Nucleus accumbens (tissue), 56 donors: ENCODE measurements at places on chromosomes 4 and X.

GRCh38 chr4:145511913-145512522 lies 30.4 kb downstream of the SMAD1 start:
- DNase-seq: no peak

GRCh38 chr4:184810720-184811119 lies 15.0 kb downstream of the ACSL1 start:
- no peak for DNase-seq

GRCh38 chr4:99219072-99219471 lies at the start of gene ADH6:
TSS of gene ADH6 (minus strand) at chr4:99219246. CDS start at chr4:99219152, 94 bp downstream.
- no peak for DNase-seq

- no peak for DNase-seq
Observed at GRCh38 chrX:13048280-13048679, 3.9 kb upstream of the FAM9C start.

- DNase-seq: no peak
Observed at GRCh38 chr4:111127841-111128240, 505.0 kb upstream of the PITX2 start.

- DNase-seq: no peak
Observed at GRCh38 chrX:78643874-78644273, 15.3 kb downstream of the RTL3 start.

- DNase-seq: no peak
Observed at GRCh38 chr4:22744478-22745062, 51.8 kb downstream of the GBA3 start.

- DNase-seq: no peak
Observed at GRCh38 chr4:181566490-181566889, 676.7 kb upstream of the TENM3 start.

DNA sequence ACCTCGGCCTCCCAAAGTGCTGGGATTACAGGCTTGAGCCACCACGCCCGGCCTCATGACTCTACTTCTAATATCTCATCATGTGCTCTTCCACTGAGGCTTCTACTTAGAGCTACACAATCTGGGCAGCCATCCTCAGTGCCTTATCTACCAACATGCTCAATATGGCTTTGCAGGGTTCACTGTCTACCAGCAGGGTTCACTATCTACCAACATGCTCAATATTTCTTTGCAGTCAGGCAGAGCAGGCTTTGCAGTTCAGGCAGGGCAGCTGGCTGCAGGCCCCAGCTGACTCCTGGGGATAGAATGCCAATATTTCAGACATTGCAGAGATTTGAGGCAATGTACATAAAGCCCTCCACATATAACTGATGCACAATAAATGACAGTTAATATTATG lies 47.5 kb downstream of the PKD2 start:
- no peak for DNase-seq

DNA sequence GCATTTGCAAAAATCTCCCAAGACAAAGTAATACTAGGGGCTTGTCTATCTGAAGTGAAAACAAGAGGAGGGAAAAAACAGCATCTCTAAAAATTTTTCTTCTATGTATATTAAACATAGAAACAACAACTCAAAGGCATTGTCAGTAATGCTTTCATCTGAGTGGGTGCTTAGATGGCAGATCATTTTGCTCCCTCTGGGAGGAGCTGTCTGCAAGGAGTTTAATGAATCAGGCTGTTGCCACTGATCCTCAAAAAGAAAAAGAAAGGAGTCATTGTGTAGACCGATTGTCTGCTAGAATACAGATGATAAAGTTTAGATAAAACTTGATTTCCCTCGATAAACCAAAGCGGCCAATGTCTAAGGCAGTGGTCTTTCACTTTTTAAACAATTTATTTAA lies 49.7 kb upstream of the KLHL8 start:
- DNase-seq: peak; percentile 4

DNA sequence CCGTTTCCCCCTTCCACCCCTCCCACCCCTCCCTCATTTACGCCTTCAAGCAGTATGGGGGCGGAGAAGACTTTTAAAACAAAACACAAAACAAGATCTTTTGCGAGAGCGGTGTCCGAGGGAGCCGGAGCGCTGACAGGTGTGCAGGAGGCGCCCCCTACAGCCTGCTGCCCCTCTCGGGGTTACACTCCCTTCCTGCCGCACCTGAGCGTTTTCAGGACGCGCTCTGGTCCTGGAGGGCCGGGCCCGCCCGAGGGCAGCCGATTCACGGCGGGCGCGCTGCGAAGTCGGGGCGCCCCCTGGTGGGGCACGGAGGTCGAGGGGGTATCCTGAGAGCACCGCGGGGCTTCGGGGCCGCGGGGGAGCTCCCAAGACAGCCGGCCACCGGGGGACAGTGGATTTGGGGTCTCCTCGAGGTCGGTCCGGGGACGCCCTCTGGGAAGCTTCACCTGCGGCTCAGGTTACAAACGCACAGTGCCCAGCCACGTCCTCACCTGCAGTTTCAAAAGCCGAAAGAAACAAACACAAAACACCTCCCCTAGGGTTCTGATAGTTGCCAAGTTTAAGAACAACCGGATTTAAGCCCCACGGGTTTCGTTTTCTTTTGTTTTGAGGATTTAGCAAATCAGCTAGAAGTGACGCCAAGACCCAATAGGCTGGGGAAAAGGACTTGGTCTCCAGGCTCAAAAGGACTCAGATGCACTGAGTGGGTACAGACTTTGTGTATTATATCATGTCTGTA lies 8.0 kb upstream of the NEUROG2 start:
- DNase-seq: no peak

DNA sequence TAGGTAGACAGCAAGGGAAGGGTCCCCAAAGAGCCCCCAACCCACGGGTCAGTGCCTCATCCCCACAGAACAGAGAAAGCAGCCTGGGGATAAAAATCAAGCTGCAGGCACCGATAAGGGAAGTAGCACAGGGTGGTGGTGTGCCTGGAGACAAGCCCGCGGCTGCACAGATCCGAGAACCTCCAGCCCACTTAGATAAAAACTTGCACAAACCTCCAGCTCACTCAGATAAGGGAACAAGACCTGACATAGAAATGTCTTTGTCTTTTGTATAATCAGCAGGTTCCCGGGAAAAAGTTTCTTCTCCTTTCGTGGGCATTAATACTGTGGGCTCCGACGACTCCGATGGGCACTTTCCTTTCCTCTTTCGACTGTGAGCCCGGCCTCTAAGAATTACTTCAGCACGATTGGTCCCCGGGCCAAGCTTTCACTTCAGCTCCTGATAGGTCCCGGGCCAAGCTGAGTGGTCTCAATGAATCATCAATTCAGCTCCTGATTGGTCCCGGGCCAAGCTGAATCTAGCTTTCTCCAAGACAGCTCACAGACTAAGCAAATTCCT lies 32.4 kb downstream of the PRDX4 start:
- no peak for DNase-seq

GRCh38 chrX:111375747-111376146 lies 36.2 kb downstream of the DCX start:
- DNase-seq: no peak

DNA sequence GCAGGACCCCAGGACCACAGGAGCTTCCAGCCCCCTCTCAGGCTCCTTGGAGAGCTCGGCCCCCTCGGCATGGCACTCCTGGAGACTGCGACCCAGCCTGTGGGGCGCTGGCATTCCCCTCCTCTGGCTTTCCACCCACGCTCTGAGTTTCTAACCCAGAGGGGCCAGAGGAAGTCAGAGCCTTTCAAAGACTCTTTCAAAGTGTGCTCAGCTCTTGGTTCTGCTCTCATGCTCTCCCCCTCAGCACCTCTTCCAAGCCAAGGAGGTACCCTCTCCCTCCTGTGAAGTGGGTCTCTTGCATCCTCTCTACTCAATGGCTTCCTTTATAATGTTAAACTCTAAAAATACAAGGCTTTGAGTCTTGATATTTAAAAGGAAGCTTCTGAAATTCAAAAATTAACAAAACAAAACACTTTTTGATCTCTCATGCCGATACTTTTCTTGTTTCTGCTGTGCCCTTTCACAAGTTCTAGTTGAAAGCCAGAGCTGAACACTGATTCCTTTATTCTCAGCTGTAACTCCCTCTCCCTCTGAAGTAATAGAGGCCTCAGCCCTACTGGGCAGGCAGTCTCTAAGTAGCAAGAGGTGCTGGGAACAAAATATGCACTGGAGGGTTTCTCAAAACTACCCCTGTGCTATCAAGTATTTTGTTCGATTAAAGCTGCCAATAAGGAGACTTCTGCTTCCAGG lies 82.8 kb downstream of the NAT8L start:
- no peak for DNase-seq

DNA sequence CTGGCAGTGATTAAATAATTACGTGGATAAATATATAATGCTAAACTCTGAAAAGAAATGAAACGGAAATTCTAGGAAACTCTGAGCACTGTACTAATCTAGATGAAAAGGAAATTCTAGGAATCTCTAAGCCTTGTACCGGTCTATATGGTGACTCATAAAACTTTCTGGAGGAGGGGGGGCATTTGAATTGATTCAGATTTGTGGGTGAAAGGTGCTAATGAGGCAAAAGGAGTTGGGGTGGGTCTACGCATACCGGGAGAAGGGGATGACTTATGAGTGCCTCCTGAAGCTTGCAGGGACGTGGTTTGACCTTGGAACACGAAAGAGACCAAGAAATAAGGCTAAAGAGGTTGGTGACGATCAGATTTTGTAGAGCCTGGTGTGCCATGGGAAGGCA lies 151.7 kb upstream of the CASK start:
- DNase-seq: no peak

- no peak for DNase-seq
Observed at GRCh38 chr4:82801910-82802521, 3.4 kb upstream of the SCD5 start.

- DNase-seq: no peak
Observed at GRCh38 chr4:39232100-39232499, 49.8 kb downstream of the WDR19 start.
